ENCODE measurements at places on chromosomes 5 and 9.

- DNase-seq: no peak
These were observed 41.4 kb downstream of the SYK start for GRCh38 chr9:90842996-90843395.

GRCh38 chr5:170353961-170354360, 35.2 kb downstream of the KCNMB1 start:
- DNase-seq: no peak

GRCh38 chr9:36018129-36018528, 18.6 kb upstream of the RECK start:
- no peak for DNase-seq

GRCh38 chr5:72356361-72356760, 36.2 kb downstream of the PTCD2 start:
- no peak for DNase-seq

- DNase-seq: no peak
These were observed 275.0 kb downstream of the NR2F1-AS1 start for GRCh38 chr5:93305984-93306383.

DNA sequence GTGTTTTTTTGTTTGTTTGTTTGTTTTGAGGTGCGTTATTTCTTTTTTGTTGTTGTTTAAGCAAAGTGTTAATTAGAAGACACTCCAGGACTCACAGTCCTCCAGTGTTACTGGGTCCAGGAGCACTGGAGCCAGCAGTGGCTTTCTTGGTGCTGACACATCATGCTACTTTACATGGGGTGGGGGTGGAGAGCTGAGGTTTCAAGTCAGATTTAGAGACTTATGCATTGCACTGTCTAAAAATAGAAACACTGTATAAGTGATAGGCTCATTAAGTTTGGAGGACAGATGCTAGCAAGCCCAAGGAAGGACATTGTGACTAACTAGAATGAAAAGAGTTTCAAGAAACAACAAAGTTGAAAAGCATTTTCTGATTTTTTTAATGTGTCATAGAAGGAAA, 2209.2 kb downstream of the MAT2B start:
- no peak for DNase-seq

DNA sequence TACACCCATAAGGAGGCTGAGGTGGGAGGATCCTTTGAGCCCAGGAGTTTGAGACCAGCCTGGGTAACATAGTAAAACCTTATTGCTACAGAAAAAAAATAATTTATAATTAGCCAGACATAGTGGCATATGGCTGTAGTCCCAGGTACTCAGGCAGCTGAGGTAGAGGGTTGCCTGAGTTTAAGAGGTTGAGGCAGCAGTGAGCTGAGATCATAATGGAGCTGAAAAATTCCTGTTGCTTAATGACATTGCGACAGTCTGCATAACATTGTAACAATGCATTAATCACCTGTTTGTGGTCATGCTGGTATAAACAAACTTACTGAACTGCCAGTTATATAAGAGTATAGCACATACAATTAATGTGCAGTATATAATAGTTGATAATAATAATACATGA, 214.2 kb downstream of the TRIM32 start:
- DNase-seq: no peak

- DNase-seq: no peak
These were observed 218.9 kb downstream of the ARL15 start for GRCh38 chr5:54091307-54092130.

DNA sequence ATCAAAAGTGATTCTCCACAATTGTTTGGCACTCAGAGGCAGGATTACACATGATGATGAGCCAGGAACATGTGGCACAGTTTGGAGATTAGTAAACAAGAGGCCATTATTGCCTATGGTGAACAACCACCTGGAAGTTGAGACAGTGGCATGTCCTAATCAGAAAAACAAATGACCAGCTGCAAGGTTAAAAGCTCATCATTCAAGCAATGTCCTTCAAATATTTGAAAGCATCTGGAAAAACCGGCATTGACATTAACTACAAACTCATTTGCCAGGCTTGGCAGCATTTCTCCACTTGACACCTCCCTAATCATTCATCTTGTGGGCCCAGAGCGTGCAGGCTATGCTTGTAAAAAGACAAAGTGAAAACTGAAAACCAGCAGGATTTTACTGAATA, 80.6 kb upstream of the MEGF10 start:
- no peak for DNase-seq

GRCh38 chr9:70615464-70616138, 201.1 kb upstream of the KLF9 start:
- no peak for DNase-seq

- no peak for DNase-seq
These were observed 160.2 kb downstream of the DENND1A start for GRCh38 chr9:123769719-123770118.

DNA sequence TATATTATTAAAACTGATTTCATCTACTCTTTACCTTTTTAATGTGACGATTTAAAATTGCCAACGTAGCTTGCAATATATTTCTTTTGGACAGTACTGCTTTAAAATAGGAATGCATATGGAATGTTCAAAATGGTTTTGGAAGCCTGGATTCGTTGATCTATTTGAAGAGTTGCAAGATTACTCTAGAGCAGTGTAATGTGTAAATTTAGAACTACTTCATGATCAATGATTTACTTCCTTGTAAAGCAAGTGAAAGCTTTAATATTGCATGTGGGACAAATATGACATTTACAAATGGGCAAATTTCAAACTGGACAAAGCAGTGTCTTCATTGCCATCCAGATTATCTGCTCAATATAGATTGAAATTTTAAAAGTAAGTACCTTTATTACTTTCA, 38.3 kb downstream of the PARP8 start:
- no peak for DNase-seq

DNA sequence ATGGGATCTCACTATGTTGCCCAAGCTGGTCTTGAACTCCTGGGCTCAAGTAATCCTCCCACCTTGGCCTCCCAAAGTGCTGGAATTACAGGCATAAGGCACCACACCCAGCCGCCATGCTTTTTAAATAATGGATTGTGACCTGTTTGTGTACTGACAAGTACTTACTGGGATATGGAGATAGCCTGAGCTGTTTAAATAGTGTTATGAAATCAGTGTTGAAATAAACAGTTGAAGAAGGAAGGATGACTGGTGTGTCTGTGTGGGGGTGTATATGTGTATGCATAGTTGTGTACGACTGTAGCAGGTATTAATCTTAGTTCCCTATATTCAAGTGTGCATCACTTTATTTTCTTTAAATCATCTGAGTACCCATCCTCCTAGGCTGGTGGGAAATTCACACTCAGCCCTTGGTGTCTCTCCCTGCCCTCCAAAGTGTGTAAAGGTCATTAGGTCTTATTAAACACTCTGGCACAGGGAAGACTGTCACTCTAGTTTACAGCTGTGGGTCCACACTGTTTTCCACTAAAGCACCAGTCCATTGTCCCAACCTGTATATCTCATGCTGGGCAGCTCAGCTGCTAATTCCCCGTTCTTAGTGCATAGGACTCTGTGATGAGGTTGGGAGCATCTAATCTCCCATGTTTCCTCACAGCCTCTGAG, 91.0 kb downstream of the SNX18 start:
- no peak for DNase-seq

GRCh38 chr9:73847536-73847935, 649.6 kb upstream of the RORB start:
- DNase-seq: no peak

GRCh38 chr5:127666043-127666716, 17.3 kb downstream of the CTXN3 start:
- DNase-seq: no peak

- DNase-seq: no peak
These were observed 87.3 kb upstream of the PRLR start for GRCh38 chr5:35317586-35317985.

- no peak for DNase-seq
These were observed 83.7 kb downstream of the ADAMTS2 start for GRCh38 chr5:179261301-179262125.

GRCh38 chr9:23526806-23527205, 299.2 kb downstream of the ELAVL2 start:
- DNase-seq: no peak

DNA sequence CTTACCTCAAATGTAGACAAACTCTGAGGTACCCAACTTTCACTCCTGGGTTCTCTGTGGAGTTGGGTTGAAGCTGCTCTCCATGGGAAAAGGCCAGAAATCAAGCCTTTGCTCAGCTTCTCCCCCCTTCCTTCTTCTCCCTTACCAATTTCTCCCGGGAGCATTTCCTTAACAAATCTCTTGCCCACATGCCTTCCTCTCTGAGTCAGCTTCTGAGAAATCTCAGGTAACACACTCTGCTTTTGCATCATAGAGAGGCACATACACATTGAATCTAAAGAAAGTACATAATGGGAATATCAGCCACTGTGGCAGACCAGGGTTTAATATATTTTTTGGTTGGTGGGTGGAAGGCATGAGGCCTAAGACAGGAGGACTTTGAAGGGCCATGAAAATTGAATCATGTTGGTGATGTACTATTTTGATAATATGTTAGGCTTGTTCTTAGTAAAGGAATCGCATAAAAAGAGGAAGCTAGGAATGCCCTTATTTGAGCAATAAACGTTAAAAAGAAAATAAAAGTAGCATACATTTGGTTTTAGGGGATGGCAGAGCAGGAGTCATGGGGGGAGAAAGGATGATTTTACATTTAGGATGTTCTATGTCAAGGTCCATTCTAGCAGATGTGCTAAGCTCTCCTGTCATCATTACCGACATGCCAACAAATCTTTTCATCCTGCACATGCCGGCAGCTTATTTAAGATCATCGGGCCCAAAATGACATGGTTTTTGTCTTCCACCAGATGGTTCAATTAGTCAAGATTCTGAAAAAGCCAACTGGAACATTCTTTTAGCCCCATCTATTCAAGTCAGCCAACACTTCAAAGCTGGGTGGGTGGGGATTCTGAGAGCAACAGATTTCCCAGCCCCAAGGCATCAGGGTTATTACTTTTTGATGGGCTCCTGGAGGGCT, 199.5 kb upstream of the CLINT1 start:
- DNase-seq: no peak

GRCh38 chr5:136619556-136619955, 254.2 kb upstream of the TRPC7 start:
- no peak for DNase-seq

DNA sequence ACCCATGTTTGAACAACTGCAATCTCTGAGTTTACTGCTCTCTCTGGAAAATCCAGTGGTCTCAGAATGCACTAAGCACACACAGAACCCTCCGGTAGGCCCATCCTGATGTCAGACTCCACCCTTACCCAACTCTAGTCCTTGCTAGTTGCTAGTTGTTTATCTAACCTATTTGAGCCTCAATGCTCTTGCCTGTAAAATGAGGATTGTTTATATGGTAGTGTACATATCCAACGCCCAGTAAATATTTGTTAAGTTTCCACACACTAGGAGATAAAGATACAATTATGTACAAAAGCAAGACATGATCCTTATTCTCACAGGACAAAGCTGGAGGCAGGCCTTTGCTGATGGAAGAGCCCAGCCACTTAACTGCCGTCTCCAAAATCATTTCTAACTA, 192.2 kb downstream of the SPOCK1 start:
- no peak for DNase-seq

GRCh38 chr5:82387001-82387818, 109.1 kb upstream of the RPS23 start:
- no peak for DNase-seq

DNA sequence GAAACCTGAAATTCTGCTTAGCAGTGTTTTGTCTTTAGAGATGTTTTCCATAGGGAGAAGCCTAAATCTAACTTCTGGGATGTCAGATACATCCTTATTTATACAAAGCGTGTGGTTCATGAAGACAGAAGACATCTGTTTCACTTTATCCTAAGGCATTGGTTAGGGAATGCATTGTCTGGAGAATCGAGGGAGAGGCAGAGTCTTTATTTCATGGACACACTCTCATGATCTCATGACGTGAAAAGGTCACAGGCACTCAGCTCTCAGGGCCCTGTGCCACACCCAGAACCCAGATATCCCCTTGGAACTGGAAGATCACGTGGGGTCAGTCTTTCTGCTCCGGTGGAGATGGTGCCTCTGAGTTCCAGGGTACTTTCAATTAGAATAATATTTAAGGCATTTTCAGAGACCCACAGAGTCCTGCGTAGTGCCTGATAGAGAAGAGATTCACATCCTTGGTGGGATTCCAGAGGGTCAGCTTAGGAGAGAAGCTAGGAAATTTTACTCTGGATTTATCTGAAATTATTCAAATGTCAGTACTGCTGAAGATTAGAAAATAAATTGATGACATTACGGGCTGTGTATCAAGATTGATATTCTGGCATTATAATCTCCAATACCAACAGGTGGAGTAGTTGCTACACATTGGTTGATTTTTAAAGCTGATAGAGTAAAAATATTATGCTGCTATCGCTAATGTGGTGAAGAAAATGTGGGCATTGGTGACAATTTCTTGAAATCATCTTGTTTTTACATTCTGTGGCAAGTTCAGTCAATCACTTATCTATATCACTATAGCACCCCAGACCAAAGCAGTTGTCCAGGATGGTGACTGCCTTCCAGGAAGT, 378.3 kb downstream of the MTRR start:
- DNase-seq: no peak

GRCh38 chr9:89350988-89351557, 32.8 kb downstream of the SECISBP2 start:
- no peak for DNase-seq

DNA sequence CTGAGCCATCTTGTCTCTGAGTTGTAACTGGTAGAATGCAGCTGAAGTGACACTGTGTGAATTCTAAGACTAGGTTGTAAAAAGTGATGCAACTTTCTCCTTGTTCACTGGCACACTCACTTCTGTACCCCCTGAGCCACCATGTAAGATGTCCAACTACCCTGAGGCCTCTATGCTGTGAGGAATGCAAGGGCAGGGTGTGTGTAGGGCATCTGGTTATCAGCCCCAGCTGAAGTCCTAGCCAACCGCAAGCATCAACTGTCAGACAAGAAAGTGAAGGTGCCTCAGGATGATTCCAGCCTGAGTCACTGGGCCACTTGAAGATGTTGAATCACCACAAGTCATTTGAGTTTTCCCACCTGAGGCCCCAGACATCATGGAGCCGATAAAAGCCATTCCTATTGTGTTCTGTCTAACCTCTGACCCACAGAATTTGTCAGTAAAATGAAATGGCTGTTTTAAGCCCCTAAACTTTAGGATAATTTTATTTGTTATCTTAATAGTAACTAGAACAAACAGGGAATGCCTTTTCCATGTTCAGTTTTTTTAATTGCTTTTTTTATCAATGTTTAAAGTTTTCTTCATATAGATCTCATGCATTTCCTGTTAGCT, 18.7 kb upstream of the RHOBTB3 start:
- DNase-seq: no peak

Measured in GM12891 (cell line).